H9 (cell line): ENCODE measurements at places on chromosomes 2 and 18.

GRCh38 chr2:1937066-1937465, 192.8 kb upstream of the PXDN start:
- DNase-seq = no peak

GRCh38 chr2:106012591-106013347, 181.3 kb downstream of the UXS1 start:
- no peak for DNase-seq

- DNase-seq = no peak
Observed at GRCh38 chr2:85166021-85166420, 32.8 kb downstream of the TCF7L1 start.

DNA sequence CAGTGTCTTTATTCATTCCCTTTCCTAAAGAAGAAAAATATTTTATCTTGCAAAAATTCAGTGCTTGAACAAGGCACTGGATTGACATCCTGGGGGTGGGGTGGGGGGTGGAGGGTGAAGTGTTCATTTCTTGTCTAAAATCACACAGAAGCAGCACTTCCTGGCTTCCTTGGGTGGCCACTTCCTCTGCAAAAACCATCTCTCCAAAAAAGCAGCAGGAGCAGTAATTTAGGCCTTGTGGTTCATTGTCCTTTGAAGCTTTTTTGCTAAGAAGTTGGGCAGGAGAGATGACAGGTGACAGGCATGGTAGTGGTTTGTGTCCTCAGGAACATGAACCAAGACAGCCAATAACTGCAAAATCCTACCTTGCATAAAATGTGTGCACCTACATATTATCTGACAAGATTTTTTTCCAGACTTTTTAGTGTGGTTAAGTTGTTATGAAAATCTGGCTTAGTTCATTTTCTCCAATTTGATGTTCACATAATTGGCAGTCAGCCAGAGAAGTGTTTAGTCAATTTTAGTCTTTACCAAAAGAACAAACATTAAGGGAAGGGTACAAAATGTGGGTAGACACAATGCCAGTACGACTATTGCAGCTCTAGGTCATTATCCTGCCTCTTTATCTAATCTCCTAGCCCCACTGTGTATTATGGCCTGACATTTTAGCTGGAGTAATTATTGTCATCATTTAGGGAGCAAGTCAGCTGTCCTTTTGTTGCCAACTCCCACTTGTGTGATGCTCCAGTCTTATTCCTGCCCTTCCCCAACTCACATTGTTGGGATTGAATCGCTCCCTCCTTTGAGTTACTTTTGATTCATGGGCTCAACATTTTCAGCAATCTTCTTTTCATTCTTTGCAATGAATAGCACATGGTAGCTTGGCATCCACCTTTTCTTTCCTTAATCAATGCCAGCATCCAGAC, 177.2 kb downstream of the MYO3B start:
- DNase-seq = no peak

GRCh38 chr2:180596453-180596852, 384.0 kb upstream of the UBE2E3 start:
- DNase-seq = no peak

GRCh38 chr2:114049826-114050225, 159.9 kb downstream of the ACTR3 start:
- no peak for DNase-seq

GRCh38 chr2:198382811-198383210, 578.4 kb downstream of the PLCL1 start:
- no peak for DNase-seq

- no peak for DNase-seq
Observed at GRCh38 chr18:9095297-9096006, 7.0 kb upstream of the NDUFV2 start.

GRCh38 chr2:98664323-98664722, 55.9 kb downstream of the UNC50 start:
- DNase-seq = no peak

GRCh38 chr2:17136877-17137276, 381.4 kb downstream of the RAD51AP2 start:
- no peak for DNase-seq

- peak; percentile 49 for DNase-seq
Observed at GRCh38 chr2:154143105-154143504, 271.4 kb downstream of the GALNT13 start.

DNA sequence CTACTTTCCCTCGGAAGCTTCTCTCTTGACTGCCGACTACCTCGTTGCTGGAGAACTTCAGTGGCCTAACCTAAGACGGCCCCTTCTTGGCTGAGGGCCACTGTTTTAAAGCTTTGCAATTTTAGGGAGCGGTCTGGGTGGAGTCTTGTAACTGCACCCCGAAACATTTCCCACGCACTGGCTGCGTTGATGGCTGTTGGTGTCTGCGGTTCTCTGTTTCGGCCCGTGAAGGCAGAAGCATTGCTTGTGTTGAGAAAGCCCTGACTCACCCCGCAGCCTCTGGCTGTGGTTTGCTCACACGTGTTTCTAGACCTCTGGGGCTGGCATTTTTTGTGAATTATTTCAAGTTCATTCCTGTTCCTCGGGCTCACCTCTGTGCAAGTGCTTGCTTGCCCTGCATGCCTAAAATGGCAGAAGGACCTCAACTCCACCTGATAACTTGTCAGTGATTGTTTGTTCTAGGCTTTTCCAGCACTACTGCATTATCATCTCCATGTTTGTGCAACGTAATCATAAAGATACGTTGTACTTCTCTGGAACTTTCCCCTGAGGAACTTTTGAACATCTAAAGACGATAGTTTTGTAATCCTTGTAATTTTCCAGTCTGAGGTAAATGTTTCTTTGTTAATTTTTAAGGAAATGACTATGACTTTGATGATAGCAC, 94.2 kb upstream of the DLX2 start:
- no peak for DNase-seq

DNA sequence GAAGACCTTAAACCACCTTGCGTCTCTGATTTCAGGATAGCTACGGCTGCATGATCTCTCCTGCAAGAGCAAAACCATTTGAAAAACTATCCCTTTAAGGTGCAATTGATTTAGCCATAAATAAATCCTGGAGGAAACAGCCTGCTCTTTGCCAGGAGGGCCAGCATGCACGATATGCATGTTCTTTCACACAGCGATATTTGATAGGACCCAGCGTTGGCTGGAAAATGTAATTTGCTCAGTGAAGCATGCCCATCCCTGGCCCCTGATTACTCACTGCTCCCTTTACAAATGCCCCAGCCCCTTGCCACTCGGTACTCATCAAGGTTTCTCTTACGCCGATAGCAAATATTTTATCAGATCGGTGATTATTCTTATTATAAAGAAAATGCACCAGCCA, 315.4 kb downstream of the CDH2 start:
- no peak for DNase-seq

- no peak for DNase-seq
Observed at GRCh38 chr2:43279317-43279840, 53.0 kb upstream of the ZFP36L2 start.

DNA sequence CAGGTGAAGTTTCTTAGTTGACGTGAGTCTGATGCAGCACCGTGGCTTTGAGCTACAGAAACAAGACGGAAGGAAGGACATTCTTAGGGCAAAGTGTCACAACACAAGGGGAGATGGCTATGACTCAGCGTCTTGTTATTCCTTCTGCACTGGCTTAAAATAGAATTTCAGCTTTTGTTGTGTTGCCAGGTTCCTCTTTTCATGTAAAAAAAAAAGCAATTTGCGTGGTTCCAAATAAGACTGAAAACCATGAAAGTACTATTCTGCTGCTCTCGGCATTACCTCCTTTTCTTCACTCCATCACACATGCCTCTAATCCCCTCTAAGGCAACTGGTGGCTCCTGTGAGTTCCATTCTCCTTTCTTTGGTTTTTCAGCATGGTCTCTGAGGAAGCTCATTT, 150.1 kb downstream of the ANTXR1 start:
- DNase-seq = no peak

- peak; percentile 62 for DNase-seq
Observed at GRCh38 chr18:27184115-27185024, 738 bp downstream of the CHST9 start.

DNA sequence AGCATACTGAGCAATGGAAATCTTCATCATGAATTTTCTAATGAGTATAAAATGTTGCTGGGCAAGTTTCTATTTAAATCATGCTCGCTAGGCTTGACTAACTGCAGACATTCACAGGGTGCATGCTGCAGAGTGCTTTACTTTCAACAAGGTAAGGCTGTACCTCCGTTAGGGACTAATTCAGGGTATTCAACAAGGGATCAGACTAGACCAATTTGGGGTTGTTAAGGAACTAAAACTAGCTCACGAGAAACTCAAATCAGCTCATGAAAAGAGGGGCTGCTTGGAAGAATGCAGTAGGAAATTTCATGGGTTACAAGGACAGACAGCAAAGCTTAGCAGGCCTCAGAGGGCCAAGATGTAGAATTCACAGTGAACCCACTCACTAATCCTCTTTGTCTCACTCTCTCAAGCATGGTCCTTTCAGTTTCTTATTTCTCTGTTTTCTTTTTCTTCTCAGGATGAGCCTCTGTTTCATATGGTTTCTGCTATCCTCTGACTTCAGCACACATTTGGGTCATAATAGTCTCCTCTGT, 2.2 kb downstream of the MYO3B start:
- no peak for DNase-seq

DNA sequence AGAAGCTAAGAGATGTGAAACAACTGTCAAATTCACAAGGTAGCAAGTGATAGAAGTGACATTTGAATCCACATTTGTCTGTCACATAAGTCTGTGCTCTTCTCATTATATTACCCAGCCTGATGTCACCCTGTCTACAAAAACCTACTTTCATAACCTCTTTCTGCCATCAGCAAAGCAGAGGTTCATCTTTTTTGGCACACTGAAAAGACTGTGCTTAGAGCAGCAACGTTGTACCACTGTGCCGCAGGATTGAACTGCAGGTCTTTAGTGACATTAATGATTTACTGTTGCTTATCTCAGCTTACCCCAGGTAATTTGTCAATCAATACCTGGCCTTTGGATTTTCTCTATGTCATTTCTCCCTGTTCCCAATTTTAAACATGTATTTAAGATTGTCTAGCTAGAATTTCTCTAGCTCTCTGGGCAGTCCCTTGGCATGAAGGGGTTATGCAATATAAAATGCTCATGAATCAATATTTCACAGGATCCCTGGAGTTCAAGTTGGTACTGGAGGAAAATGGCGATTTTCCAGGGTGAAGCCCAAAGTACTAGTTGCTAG, 31.4 kb upstream of the TDRD15 start:
- no peak for DNase-seq

- DNase-seq = peak; percentile 69
Observed at GRCh38 chr2:235746257-235746934, 252.6 kb downstream of the AGAP1 start.

GRCh38 chr2:33241581-33241980, 234.9 kb upstream of the RASGRP3 start:
- no peak for DNase-seq

DNA sequence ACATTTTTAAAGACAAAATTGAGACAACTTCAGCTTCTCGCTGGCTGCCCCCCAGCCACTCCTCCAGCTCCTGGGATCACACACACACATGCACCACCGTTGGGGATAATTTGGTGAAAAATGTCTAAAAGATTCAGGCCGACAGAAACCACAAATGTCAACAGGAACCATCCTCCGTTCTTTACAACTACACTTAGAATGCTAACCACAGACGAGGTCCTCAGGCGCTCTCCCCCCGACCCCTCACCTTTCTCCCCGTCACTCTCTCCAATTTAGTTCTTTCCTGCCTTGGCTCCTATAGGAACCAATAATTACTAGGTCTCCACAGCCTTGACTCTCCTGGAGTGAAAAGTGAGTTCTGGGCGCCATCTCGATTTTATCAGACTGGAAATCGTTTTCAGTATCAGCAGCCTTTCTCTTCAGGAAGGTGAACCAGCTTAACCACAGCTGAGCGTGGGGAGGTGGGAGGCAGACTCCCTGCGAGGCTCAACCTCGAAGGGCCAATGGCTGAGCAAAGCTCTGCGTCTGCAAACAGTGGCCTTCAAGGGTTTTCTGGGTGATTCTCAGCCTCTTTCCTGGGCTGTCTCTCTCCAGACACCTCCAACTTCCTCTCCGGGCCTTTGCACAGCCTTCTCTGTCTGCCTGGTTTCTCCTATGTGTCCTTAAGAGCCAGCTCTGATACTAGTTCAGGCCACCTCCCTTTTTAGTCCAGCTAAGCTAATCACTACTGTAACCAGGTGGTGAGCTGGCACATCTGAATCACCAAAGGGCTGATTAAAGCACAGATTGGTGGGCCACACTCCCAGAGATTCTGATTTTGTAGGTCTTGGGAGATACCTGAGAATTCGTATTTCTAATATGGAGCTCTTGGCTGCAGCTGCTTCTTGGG, 115.7 kb upstream of the COPS8 start:
- DNase-seq = no peak

GRCh38 chr2:68216454-68217310, 35.6 kb downstream of the PPP3R1 start:
- DNase-seq = no peak

- no peak for DNase-seq
Observed at GRCh38 chr2:5617796-5618195, 74.4 kb upstream of the SOX11 start.
